AG04449 (cell line): ENCODE measurements at places on chromosomes 7 and 10.

DNA sequence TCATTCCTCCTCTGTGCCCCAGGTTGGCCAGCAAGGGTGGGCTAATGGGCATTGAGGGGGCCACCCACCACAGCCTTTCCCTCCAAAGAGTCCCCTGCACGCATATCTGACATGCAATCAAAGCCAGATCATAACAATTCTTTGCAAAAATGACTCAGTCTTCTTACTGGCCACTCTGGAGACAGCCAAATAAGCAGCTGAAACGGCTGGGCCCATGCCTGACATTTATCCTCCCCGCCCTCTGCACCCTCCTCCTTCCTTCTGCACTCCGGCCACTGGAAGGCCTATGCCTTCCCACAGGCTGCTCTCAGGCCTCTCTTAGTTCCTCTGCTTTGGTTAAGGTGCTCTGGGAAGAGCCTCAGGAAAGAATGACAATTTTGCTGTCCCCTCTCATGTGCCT is 29.2 kb upstream of the NPFFR1 start:
- no peak for DNase-seq

- no peak for DNase-seq
These were observed 223.8 kb downstream of the DYNC1I1 start for GRCh38 chr7:95996174-95996573.

GRCh38 chr10:124270530-124271327 is 148.0 kb downstream of the OAT start:
- no peak for DNase-seq

GRCh38 chr10:68992636-68993440 is 4.2 kb downstream of the KIFBP start:
- DNase-seq = peak; percentile 90

DNA sequence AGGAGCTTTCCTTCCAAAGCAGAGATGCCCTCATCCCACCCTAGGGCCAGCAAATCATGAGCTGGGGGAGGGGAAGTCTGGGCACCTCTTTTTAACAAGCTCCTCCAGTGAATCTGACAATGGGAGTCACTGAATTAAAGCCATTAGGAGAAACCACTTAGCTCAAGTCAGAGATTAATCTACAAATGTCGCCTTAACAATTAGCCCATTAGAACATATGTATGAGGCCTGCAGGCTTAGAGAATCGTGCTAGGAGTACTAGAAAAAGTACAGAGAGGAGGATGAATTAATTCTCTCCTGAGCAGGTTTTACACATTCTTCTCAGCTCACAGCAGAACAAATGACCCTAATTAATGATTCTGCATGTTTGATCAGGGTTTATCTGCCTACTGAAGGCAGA is 381.3 kb downstream of the KCNMA1 start:
- DNase-seq = no peak

DNA sequence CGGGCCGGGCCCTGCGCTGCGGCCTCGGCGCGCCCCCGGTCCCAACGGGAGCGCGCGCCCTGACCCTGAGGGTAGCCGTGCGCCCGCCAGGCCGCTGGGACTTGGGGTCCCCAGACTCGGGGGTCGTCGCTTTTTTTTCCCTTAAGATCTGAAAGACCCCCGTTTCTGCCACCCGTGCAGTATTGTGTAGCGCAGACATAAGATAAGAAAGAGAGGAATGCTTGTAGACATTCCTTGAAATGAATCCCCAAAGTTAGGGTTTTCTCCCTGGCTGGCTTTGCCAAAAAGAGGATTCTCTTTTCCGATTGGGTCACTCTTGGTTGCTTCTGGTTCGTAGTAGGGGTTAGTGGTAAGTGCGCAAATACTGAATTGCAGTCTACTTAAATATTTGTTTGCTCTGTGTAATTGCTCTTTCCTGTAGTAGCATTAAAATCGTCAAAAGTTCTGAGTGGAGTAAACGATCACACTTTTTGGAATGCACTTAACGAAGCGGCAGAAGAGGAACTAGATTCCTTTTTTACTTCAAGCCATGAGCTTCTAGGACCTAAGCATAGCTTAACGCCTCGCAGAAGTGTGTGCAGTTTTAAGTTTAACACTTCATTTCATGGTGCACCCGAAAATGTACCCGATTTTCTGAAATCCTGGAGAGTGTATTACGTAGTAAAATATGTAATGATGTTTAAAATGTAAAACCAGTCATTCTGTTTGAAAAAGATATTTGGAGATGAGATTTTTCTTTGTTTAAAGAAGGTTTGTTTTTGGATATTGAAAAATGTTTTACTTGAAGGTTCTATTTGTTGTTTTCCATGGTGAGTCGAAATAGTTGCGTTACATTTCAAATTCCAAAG is 1.3 kb downstream of the CUL1 start:
- DNase-seq = no peak

GRCh38 chr10:128422190-128422589 is 296.0 kb upstream of the MKI67 start:
- no peak for DNase-seq
